Kidney (tissue), 22 donors: ENCODE measurements at places on chromosomes 3 and 15.

GRCh38 chr3:21238661-21239060, 512.3 kb downstream of the ZNF385D start:
- H3K4me3 ChIP-seq, result no peak overlapping the region
- H3K36me3 ChIP-seq, result no peaks in the 10 kb centered on the region
- no peak overlapping the region for H3K27ac ChIP-seq
- DNase-seq, result no peak
- no peaks in the 10 kb centered on the region for H3K4me1 ChIP-seq

DNA sequence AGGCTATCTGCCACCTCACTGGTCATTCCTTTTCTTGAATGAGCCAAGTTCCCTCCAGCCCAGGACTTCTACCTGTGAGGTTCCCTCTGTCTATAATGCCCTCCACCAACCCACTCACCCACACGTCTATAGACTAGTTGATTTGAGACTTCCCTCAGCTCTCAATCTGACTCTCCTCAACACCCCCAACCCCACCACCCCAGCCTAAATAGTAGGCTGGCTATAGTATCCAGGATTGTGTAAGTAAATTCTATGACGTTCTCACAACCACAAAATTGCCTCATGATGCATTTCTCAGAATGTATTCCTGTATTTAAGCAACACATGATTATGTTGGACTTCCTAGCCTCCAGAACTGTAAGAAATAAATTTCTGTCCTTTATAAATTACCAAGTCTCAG, 2.2 kb downstream of the PLSCR1 start:
- H3K4me1 ChIP-seq, result peaks cover 8% of the 10 kb centered on the region
- peak overlapping the region; percentile 35 for H3K4me3 ChIP-seq
- DNase-seq, result no peak
- peak overlapping the region; percentile 71 for H3K27ac ChIP-seq
- H3K27me3 ChIP-seq, result no peaks in the 10 kb centered on the region
- no peaks in the 10 kb centered on the region for H3K36me3 ChIP-seq

- no peaks in the 10 kb centered on the region for H3K36me3 ChIP-seq
- H3K27me3 ChIP-seq, result no peaks in the 10 kb centered on the region
- H3K4me1 ChIP-seq, result peaks cover 2% of the 10 kb centered on the region
- DNase-seq, result no peak
- H3K27ac ChIP-seq, result peak overlapping the region; percentile 34
Observed at GRCh38 chr3:42591811-42592210, 1.2 kb downstream of the SS18L2 start.

DNA sequence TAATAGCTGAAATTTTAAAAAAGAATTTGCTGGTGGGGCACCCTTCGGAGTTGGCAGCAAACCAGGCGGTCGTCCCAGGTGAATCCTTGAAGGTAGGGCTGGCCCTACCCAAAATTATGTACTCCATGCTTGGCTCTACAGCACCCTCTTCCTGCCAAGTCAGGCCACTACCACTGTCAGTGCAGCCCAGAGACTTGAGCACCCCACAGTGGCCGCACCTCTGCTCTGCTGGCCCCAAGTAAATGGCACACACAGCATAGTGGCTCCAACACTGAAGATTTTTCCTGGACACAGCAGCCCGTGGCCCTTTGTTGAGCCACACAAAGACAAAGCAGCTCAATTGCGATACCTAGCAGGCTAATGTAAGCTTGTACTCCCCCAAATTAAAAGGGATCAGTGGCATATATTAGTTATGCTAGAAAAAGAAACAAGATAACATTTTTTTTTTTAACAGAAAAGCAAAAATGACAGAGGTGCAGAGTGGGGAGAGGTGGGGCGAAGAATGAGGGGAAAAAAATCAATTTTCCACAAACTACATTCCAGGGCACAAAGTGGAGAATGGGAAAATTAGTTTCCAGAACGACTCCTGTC, 250.5 kb downstream of the UACA start:
- no peaks in the 10 kb centered on the region for H3K4me1 ChIP-seq
- H3K4me3 ChIP-seq, result no peak overlapping the region
- no peaks in the 10 kb centered on the region for H3K27me3 ChIP-seq

GRCh38 chr3:153639631-153640030, 477.6 kb downstream of the RAP2B start:
- no peaks in the 10 kb centered on the region for H3K27me3 ChIP-seq
- no peaks in the 10 kb centered on the region for H3K36me3 ChIP-seq
- H3K27ac ChIP-seq, result no peak overlapping the region

DNA sequence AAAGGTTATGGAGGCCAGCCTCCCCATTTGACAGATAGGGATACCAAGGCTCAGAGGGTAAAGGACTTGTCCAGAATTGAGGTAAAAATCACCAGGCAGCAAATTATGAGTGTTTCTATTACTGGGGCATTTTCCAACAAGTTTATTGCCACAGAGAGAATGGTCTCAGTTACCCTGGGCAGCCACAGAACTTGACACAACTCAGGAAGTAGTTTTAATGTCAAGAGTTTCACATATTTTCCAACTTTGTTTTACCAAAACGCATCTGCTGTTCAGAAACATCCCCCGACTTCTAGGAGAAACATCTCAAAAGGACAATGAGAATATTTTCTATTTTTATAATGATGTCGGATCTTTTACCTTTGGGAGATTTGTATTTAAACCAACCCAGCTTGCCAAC, 107.5 kb upstream of the MRPS22 start:
- no peaks in the 10 kb centered on the region for H3K4me1 ChIP-seq
- H3K36me3 ChIP-seq, result no peaks in the 10 kb centered on the region
- H3K4me3 ChIP-seq, result no peak overlapping the region
- H3K27me3 ChIP-seq, result no peaks in the 10 kb centered on the region
- no peak overlapping the region for H3K27ac ChIP-seq
